Activated T-cell treated with anti-CD3 and anti-CD28 coated beads for 1 hour (primary cell): ENCODE measurements at places on chromosomes 4 and X.

DNA sequence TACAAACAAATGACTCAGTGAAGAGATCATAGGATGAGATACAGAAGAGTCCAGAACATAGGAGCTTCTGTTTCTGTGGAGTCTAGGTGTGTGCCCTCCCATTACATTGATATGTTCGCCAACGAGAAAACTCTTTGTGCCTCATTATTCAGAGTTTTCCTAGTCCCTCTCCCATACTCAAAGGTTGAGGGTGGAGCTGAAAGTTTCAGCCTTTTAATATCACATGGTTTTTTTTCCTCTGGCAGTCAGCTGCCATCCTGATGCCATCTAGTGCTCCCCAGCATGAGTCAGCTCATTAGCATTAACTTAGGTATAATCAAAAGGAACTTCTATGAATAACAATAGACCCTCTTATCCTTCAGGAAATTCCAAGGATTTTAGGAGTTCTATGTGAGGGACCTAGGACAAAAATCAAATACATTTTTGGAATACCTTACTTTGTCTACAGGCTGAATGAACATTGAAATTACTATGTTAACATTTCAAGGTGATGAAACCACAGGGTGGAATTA is 559.6 kb upstream of the AMOT start:
- no peak for DNase-seq

DNA sequence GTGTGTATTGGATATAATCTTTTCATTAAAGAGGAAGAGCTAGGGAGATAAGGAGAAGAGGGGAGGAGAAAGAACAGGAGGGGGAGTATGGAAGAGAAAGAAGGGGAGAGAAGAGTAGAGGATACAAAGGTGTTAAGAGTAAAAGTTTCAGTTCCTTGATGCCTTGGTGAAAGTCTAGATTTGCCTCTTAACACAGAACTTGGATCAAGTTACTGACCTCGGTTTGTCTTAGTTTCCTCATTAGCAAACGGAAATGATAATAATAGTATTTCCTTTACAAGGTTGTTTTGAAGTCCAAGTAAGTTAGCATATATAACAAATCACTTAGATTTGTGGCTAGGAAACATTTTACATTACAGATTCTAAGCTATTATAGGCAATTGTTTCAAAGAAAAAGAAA is 287.1 kb downstream of the PPARGC1A start:
- no peak for DNase-seq

DNA sequence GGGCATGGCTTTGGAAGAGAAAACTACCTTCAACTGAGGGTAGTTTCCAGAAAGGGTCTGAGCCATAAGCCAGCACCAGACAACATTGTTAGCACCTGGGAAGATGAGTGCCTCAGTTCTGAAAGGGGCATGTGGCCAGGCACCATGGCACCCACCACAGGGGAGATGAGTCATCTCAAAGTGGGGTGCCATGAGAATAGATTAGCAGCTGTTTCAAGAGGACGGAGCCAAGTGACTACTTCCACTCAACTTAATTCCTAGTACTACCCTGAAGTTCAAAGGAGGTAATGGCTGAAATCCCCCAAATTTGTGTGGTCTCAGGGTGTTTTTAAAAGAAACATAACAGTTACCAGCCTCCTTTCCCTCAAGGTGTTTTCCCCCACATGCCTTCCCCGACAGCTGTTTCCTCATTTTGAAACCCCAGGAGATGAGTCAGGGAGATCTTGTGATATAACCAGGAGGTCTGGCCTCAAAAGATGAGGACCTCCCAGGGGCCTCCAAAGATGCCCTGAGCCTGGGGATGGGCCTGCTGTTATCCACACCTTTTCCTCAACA is 27.8 kb upstream of the FTHL17 start:
- DNase-seq, result no peak

DNA sequence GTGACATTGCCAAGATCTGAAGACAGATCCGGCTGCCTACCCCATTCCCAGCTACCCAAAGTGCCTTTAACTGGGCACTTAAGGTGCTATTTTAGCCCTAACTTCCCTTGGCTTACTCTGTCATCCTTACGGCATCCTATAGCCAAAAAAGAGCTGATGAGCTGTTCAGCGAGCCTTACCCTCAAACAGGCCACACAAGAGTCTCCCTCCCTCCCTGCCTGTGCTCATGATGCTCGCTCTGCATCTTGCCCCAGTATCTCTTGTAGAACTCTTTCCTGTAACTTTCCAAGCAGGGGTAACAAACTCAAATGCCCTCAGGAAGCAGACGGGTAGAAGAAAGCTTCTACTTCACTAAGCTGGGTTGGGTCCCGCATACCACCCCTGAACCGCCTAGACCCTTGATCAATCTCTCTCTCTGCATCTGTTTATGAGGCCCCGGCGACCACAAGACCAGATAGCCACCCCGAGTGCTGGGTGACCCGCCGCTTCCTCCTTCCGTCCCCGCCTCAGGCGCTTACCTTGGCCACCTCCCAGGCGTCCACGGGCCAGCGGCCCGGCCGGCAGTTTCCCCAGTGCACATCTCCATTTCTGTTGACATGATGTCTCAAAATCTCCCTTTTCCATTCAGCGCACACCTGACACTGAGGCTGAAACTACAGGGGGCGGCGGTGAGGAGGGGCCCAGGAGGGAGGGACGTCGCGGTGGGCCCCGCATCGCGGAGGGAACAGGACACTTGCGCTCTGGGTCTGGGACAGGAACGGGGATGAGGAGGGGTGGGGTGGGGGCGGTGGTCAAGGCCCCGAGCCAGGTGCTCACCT is 663 bp downstream of the CXorf38 start:
- peak; percentile 3 for DNase-seq

- DNase-seq, result no peak
Observed at GRCh38 chr4:89166971-89167475, 55.7 kb downstream of the TIGD2 start.

DNA sequence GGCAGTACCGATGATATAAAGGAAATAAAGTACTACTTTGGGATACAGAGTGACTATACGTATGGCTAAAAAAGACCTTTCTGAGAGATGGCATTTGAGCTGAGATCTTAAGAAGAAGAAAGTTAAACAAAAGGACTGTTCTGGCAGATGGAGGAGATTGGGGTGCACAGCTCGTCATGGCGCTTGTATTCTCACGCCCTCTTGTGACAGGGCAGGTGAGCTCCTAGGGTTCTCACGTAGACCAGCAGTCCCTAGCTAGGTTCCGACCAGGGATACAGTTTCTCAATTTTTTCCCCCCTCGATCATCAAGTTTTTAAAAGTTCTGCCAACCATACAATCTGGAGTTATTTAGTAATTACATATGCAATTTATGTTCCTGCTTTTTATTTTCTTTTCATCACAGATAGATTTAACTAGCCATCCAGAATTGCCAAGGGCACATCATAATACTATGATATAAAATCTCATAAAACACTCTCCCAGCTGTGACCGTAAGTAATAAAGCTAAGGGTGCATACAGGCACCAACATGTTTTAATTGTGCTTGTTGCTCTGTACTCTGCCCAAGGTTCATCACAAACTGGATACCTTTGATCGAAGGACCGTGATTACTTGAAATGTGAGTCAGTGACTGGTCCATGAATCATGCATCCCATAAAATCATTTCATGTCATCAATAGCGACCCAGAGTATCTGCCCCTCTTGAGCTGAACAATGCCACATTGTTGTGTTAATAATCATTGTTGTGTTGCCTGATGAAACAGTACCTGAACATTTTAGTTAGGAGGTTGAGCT is 69.4 kb upstream of the ZNF518B start:
- DNase-seq, result no peak

GRCh38 chr4:4849524-4850193 is 9.8 kb upstream of the MSX1 start:
- DNase-seq, result no peak

DNA sequence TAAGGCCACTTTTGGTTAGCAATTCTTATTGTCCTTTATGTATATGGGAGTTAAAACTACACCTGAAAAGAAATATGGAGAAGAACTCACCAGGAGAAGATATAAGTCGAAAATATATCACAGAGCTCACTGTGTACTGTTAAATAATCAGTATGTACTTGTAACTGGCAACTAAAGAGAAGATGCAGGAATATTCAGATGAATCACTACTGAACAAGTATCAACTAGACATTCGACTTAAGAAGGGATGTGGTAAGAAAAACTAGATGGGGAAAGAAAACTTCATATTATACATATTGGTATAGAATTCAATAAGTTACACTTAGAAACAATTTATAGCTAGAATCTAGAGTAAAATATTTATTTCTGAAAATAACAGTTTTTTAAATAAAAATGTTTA is 230.0 kb downstream of the CAMK2D start:
- no peak for DNase-seq

GRCh38 chr4:102318105-102318504 is 27.2 kb downstream of the SLC39A8 start:
- no peak for DNase-seq

DNA sequence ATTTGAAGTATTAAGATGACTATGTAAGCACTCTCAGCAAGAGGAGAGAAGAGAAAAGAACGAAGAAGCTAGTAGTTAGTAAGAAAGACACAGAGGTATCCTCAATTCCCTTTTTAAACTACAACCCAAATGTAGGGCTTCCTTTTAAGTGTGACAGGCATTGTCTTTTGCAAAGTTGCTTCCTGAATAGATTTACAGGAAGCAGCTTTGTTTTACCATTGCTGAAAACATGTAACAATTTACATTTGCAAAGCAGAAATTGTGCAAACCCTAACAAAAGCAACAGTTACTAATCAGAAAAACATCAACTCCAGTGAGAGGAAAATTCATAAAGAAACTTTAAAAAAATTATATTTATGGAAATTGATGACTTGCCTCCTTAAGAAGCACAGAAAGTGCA is 96.4 kb downstream of the FAM13A start:
- DNase-seq, result no peak

DNA sequence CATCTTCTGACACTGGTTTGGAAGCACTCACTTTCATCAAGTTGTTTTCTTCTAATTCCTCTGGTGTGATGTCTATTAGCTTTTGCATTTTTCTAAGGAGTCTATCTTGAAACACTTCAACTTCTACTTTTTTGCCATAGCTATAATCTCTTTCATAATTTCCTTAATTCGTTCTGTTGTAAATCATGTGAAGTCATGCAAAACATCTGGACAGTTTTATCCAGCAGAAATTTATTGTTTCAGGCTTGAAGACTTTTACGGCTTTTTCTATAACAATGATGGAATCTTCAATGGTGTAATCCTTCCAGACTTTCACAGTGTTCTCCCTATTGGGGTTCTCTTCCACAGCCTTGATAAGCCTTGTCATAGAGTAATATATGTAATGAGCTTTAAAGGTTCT is 74.9 kb upstream of the PABPC4L start:
- no peak for DNase-seq

DNA sequence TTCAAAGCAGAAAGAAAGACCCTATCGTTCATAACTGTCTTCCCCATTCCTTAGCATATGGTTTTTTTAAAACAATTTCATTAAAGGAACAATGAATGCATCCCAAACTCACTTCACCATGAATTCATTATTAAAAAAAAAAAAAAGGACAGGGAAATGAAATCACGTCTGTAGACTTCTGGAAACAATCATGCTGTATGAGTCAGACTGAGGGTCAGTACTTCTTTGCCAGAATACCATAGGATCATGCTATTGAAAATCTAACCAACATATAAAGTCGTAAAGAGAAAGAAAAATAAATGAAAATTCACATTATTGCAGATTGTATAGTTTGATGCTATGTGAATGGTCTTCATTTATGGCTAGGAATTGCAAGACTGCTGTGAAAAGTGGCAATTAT is 144.4 kb downstream of the PCDH18 start:
- DNase-seq, result no peak

DNA sequence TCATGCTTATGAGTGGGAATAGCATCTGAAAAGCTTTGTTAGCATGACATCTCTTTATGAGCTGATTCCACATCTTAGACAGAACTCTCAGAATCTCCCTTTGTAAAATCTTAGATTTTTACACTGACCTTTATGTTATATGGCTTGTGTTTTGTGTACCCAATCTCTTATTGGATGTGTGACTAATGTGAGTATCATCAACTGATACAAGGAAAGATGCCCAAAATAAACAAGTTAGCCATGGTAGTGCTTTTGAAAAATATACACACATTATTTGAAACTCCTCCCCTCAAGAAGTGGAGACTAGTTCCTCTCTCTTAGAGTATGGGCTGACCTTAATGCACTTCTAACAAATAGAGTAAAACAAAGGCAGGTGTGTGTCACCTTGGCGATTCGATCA is 160.1 kb upstream of the NRK start:
- no peak for DNase-seq

DNA sequence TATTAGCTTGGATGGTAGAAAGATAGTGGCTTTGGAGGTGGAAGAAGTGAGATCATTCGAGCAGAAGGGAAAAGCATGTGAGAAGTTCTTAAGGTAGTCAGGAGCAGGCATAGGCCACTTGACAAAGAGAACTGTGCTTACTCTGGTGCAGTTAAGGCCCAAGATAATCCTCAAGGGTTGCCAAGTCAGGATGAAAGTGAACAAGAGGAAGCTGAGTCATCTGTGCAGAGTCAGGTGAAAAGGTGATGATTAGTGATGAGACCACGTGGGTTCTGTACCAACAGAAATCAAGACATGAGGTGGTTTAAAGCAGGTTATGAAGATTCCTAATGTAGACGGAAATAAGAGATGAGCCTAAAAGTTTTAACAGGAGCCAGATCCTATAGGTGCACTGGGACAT is 369.8 kb downstream of the DTHD1 start:
- DNase-seq, result no peak

- DNase-seq, result no peak
Observed at GRCh38 chrX:110454336-110454735, 95.7 kb downstream of the RTL9 start.

- DNase-seq, result no peak
Observed at GRCh38 chrX:56761167-56761566, 32.1 kb downstream of the NBDY start.

GRCh38 chr4:128812442-128813235 is 3.1 kb downstream of the JADE1 start:
- no peak for DNase-seq

GRCh38 chr4:150389896-150390530 is 191.9 kb upstream of the MAB21L2 start:
- DNase-seq, result no peak

- DNase-seq, result no peak
Observed at GRCh38 chr4:42417550-42417949, 20.3 kb downstream of the SHISA3 start.

- no peak for DNase-seq
Observed at GRCh38 chr4:8427761-8428287, 12.7 kb downstream of the ACOX3 start.

DNA sequence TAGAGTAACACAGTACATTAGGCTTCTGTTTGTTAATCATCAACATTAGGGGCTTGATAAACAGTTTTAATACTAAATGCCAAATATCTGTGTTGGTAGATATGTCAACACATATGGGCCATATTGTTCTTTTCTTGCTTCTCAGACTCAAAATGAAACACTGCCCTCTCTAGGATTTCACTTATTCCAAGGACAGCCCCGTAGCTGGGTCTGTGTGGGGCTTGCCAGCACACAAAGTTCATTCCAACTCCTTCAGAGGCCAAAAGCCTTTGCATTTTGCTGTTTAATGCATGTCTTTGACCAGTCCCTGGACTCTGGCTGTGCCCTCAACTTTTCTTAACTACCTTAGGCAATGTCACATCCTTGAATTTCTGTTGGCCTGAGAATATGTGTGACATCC is 102.0 kb upstream of the ZNF827 start:
- no peak for DNase-seq
